CD4-positive, alpha-beta T cell treated with Interleukin-21 for 1 hour (primary cell): ENCODE measurements at places on chromosomes 2 and 18.

- no peak for DNase-seq
Observed at GRCh38 chr2:101048756-101049155, 46.7 kb downstream of the RPL31 start.

DNA sequence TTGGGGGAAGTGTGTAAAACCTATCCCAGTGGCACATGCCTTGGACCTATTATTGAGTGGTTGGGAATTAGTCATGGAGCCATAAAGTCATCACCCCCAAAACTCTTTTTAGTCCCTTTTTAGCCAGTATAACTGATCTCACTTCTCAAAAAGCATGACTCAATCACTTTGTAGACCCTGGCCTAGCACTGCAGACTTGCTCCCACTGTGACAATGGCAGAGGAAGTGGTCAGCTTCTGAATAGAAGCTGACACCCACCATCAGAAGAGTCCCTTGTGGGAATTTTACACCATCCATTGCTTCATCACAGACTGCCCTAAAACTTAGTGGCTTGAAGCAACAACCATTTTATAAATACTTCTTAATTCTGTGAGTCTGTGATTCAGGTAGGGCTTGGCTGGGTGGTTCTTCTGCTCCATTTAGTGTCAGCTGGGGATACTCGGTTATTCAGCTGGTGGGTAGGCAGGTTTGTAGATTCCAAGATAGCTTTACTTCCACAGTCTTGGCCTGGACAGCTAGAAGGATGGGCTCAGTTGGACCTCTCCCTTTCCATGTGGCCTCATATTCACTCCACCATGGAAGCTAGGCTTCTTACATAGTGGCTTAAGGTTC, 10.8 kb upstream of the ITGA6 start:
- DNase-seq: no peak

- no peak for DNase-seq
Observed at GRCh38 chr18:32368991-32369390, 101.7 kb downstream of the GAREM1 start.

DNA sequence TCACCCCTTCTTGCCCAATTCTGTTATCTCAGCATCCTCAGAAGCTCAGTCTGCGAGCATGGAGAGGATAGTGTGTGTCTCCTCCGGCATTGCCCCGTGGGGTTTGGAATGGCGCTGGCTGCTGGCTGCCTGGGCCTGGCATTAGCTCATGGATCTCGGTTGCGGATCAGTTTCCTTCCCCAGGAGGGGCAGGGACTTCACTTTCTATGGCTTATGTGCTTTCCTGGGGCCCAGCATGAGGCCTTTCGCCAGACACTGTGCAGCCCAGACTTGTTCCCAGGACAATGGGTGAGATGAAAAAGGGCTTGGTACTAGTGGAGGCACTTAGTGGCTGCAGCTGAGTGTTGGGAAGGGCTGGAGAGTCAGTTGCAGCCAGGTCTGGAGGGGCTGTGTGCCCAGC, 143.3 kb downstream of the GLI2 start:
- DNase-seq: no peak

GRCh38 chr2:219292616-219293015, 13.4 kb downstream of the DNAJB2 start:
- no peak for DNase-seq

DNA sequence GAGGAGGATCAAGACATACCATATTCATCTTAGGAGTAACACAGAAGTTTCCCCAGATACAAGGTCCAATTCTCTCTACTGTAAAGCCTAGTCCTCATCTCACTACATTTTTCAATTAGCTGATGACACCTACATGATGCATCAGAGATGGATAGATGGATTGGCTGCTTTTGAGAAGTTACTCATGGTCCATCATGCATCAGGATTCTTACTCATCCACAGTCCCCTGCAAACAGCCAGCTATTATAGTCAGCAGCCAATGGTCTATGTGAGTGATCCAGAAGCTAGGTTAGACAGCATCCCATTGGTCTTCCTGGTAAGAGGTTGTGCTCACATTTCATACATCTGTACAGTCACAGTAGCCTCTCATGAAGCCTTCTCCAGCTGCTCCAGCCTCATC, 154.5 kb upstream of the NRP2 start:
- DNase-seq: no peak

DNA sequence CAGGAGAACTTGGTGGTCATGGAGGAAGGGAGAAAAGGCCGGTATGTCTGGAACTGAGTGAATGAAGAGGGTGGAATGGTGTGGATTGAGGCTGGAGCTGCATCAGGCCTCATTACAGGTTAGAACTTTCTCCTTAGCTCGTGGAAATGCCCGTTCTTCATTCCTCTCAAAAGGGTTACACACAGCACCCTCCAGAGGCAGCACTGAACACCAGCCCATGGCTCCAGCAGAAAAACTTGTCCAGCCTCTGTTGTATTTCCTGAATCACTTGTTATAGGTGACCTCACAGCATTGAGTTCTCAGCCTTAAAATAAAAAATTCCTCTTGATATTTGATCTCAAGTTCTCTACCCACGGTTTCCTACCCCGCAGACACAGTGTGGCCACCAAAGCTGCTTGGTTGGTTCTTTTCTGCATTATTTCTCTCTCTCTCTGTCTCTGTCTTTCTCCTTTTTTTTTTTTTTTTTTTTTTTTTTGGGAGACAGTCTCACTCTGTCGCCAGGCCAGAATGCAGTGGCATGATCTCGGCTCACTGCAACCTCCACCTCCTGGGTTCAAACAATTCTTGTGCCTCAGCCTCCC, 89.6 kb downstream of the ITGB1BP1 start:
- peak; percentile 6 for DNase-seq

GRCh38 chr2:148887350-148888002, 12.4 kb downstream of the KIF5C start:
- no peak for DNase-seq
